ENCODE measurements at places on chromosomes 7 and 10. TPM values are rescaled to one million over a fixed set of nuclear protein-coding genes. Genes with fewer than 3 reads are reported as not detected.

The CYP3A5 gene
- total RNA-seq = 0.22 TPM

The PRSS1 gene
- not detected for total RNA-seq

GRCh38 chr10:34757933-34758332, 57.2 kb downstream of the PARD3 start:
- DNase-seq = no peak

GRCh38 chr10:122493761-122494160, 32.4 kb downstream of the HTRA1 start:
- no peak for DNase-seq

- DNase-seq = no peak
Observed at GRCh38 chr7:95427166-95427565, 7.7 kb downstream of the PON2 start.

DNA sequence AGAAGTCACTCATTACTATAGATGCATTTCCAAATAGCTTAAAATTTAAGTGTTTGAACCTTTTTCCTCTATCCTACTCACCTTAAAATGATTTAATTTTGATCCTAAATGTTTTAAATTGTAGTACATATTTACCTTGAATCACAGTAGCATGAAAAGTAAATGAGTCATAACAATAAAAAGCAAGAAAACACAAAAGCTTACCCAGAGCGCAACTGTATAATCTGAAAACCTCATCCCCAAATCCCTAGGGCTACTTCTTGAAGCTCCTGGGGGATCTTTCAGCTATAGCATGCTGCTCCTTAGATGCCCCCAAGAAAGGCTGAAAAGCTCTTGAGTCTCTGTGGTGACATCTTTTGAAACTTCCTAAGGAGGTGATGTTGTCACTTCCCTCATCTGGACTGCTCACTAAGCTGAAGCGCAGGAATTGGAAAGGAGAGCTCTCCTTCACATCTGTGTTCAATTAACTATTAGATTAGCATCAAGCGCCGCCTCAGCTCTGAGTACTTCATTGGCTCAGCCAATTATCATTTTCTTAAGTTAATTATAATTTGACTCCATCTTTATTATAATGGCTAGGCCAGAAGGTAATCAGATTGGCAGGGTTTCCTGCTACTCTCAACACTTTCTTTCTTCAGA, 60.2 kb downstream of the SEMA3E start:
- DNase-seq = no peak

DNA sequence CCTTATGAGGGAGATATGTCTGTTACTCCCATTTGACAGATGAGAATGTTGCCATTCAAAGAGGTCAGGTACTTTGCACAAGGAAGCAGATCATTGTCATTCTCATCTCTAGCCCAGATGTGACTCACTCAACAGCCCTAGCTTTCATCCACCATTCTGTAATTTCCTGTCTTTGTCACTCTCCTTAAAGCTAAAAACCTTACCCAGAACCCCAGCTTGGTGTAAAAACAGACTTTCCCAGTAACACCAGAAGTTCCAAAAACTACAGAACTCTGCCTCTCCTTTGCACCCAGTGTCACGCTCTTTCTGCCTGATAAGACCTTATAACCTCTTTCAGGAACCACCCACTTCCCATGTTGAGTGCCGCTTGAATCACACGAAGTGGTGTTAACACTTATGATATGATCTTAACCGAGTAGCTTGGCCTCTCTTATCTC, 89.1 kb upstream of the SP4 start:
- DNase-seq = no peak

DNA sequence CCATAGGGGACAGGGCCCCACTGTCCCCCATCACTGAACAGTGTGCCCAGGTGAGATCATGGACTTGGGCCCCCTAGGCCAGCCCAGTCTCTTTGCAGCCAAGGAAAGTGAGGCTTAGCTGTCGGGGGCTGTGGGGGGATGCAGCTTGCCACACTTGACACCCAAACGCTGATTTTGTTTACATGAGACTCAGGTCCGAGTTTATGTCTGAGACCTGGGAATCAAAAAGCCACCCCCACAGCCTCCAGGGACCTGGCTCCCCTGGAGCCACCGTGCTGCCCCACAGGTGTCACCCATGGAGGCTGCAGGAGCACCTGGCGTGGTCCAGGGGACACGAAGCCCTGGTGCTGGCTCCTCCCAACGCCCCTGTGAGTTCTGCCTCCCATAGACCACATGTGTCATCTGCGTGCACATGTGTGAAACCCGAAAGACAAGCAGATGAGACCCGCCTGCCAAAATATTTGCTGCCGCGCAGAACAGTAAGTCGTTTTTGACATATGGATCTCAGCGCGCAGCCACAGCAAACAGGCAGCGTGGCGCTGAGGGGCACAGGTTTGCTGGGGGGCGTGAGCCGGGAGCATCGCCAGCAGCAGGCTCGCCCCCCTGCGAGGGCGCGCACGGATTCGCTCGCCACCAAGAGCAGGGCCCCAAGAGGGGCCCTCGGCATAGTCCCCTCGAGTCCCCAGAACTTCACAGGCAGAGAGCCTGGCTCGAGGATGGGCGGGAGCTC, 112.3 kb downstream of the LHPP start:
- DNase-seq = no peak

DNA sequence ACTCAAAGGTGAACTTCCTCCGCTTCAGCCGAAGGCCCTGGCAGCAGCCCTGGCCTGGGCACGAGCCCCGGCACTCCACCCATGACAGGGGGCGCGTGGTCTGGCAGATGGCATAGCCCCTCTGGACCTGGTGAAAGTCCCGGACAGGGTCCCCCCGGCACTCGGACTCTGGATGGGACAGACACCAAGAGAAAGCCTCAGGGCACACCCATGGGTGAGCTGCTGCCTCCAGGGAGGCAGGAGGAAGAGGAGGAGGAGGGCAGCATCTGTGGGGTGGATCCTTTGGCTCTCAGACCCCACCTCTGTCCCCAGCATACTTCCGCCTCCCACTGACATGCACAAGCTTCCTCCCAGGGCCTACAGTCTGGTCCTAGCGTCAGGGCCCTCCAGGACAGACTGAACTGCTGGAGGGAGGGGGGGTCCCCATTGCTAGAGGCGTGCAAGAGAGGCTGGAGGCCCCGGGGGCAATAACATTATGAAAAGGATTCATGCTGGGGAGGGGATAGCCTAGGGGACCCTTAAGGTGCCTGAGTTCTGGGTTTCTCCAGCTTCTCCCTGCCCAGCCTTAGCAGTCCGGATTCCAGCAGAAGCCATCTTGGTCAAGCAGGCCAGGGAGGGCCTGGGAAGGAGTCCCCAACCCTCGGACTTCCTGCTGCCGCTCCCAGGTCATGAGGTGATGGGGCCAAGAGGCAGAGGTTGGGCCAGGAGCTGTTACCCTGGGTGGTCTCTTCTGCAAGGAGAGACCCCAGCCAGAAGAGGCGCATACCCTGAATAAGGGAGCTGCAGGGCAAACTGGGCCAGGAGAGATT, 169.3 kb downstream of the LCOR start:
- DNase-seq = no peak

GRCh38 chr7:106870983-106871410, 5.9 kb downstream of the PIK3CG start:
- no peak for DNase-seq

GRCh38 chr7:23474094-23474828, 4.0 kb upstream of the IGF2BP3 start:
- DNase-seq = peak; percentile 98
